Activated CD8-positive, alpha-beta T cell treated with anti-CD3 and anti-CD28 coated beads, Interleukin-2, amount 10 ng/mL, durations not matched to agents 7 days and 5 days (primary cell): ENCODE measurements at places on chromosomes 4 and X. TPM values are rescaled to one million over a fixed set of nuclear protein-coding genes. Genes with fewer than 3 reads are reported as not detected.

DNA sequence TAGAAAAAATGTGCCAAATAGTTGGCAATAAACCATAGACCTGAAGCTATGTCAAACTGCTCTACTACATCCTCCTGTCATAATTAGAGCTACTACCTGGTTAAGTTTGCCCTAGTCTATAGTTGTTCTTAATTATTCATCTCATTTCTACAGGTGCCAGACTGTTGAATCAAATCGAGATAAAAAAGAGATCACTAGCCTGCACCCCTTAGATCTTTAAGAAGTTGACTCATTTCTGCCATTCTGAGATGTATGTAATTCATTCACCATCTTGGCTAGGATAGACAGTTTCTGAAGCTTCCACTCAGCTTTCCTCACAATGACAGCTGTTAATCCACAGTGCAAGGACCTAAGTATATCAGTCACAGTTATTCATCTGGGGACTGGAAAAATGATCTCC lies 452.1 kb upstream of the BOD1L1 start:
- no peak overlapping the region for H3K4me3 ChIP-seq
- no peak for DNase-seq
- H3K27ac ChIP-seq, result no peak overlapping the region
- H3K36me3 ChIP-seq, result no peaks in the 10 kb centered on the region
- H3K4me1 ChIP-seq, result no peaks in the 10 kb centered on the region

GRCh38 chr4:146271466-146271865 lies 57.1 kb downstream of the REELD1 start:
- H3K27ac ChIP-seq, result no peak overlapping the region
- DNase-seq, result no peak
- H3K36me3 ChIP-seq, result no peaks in the 10 kb centered on the region
- no peaks in the 10 kb centered on the region for H3K4me1 ChIP-seq

MED28 gene
- total RNA-seq, result 58.4 TPM

DNA sequence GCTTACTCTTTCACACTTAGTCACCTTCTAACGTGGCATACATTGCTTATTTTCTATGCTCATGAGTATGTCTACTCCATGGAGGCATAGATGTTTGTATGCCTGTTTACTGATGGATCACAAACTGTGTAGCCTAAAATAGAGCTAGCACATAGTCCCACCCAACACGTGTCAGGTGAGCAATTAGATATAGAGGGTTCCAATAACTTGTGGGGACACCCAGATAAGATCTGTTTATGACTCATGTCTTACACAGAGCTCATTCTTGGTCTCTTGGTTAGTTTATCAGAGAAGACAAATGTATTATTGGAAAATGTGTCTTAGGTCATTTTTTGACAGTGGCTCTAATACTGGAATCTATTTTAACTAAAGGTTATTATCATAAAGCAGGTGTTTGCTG lies 6.8 kb downstream of the ZFP42 start:
- no peak overlapping the region for H3K27ac ChIP-seq
- no peaks in the 10 kb centered on the region for H3K4me1 ChIP-seq
- H3K36me3 ChIP-seq, result no peaks in the 10 kb centered on the region
- no peak for DNase-seq
- H3K27me3 ChIP-seq, result no peaks in the 10 kb centered on the region

DNA sequence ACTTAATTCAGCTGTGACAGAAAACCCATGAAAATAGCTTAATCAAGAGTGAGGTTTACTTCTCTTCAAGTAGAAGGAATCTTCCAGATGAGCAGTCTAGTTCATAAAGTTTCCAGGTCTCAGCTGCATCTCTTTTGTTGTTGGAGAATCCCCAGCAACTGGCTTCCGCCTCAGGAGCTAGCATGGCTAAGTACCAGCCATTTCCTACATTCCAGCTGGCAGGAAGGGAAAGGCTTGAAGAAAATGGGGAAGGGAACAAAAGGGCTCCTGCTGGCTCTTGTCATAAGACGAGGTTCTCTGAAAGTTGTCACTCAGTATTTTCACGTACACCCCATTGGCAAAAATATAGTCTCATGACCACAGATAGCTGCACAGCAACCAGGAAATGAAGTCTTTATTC lies 27.3 kb upstream of the TRIM2 start:
- no peak for DNase-seq
- no peak overlapping the region for H3K4me3 ChIP-seq
- H3K36me3 ChIP-seq, result no peaks in the 10 kb centered on the region

- no peaks in the 10 kb centered on the region for H3K27me3 ChIP-seq
- no peaks in the 10 kb centered on the region for H3K4me1 ChIP-seq
- no peak overlapping the region for H3K4me3 ChIP-seq
Observed at GRCh38 chr4:34851411-34851810, 1392.9 kb downstream of the ARAP2 start.

GRCh38 chr4:184265546-184266351 lies 48.1 kb upstream of the ENPP6 start:
- H3K27ac ChIP-seq, result peak overlapping the region; percentile 43
- peak; percentile 21 for DNase-seq
- peak overlapping the region; percentile 10 for H3K4me3 ChIP-seq
- peaks cover 66% of the 10 kb centered on the region for H3K4me1 ChIP-seq
- H3K27me3 ChIP-seq, result no peaks in the 10 kb centered on the region
- no peaks in the 10 kb centered on the region for H3K36me3 ChIP-seq

- H3K27me3 ChIP-seq, result no peaks in the 10 kb centered on the region
- DNase-seq, result no peak
- no peak overlapping the region for H3K4me3 ChIP-seq
- no peaks in the 10 kb centered on the region for H3K36me3 ChIP-seq
Observed at GRCh38 chr4:3636646-3637320, 104.6 kb upstream of the LRPAP1 start.

DNA sequence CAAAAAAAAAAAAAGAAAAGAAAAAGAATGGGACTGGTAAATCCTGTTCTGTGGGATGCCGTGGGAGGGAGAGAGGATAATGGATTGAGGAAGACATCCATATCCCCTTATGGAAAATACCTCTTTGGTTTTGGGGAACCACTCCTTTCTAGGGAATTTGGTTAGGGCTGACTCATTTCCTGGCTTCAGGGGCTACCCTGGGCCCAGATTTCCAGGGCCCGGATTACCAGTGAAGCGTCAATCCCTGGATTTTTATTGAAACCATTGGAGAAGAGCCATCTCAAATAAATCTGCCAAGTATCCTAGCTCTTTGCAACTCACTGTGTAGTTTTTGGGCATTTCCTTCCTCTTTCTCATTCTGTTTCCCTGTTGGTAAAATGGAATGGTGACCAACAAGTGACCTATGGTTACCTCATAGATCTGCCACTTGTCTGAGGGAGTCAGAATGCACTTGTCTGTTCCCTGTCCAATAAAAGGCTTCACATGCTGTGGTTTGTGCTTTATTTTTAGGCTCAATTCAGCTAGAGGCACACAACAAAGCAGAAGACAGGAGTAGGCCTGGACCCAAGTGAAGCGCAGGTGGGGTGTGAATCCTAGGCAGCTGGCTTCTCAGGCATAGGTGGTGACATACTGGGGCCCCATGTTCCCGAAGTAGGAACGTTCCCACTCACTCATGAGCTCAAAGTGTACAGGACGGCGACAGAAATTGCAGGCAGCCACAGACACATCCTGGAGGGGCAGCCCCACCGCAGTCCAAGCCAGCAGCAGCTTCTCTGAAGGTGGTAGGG lies 8.6 kb downstream of the APEX2 start:
- no peak overlapping the region for H3K27ac ChIP-seq
- peaks cover 34% of the 10 kb centered on the region for H3K36me3 ChIP-seq
- no peaks in the 10 kb centered on the region for H3K27me3 ChIP-seq

GRCh38 chr4:147714575-147715401 lies 17.1 kb upstream of the ARHGAP10 start:
- DNase-seq, result no peak
- H3K27me3 ChIP-seq, result peaks cover 18% of the 10 kb centered on the region
- no peaks in the 10 kb centered on the region for H3K36me3 ChIP-seq
- H3K27ac ChIP-seq, result no peak overlapping the region
- H3K4me3 ChIP-seq, result no peak overlapping the region

DNA sequence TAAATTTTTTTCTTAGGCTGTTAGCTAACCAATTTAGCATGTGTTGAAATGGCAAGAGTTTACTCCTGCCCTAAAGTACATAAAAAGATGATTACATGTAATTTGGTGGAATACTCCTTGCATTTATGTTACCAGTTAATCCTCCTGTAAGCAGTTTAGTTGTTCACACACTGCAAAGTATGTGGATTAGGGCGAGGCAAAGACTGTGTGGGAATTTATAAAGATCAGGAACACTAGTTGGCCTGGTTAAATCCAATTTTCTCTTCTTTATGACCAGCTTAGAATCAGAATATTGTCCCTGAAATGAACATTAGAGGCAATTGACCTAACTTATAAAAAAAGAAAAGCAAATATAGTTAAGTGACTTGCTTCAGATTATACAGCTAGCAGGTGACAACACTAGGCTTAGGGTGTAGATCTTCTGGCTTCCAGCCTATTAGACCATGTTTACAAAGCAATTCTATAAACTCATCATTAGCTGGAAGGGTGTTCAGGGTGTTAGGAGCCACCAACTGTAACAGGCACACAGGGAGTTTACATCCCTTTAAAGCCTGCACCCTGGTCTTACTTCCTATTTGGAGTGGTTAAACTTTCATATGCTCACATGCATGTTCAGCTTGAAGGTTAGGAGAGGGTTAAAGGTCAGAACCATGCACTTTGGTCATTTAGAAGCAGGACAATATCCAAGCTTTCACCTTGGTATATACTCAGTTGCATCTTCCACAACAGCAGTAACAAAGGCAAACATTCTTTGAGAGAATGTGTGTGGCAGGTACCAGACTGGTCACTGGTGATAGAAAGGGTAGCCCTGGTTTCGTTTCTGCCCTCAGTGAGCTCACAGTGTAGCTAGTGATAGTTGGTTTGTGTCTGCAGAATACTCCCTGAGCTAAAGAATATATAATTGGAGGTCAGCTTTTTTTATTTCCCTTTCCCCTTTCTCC lies 72.6 kb downstream of the GC start:
- H3K4me3 ChIP-seq, result no peak overlapping the region
- H3K27ac ChIP-seq, result no peak overlapping the region
- peaks cover 3% of the 10 kb centered on the region for H3K27me3 ChIP-seq
- H3K36me3 ChIP-seq, result no peaks in the 10 kb centered on the region
- no peaks in the 10 kb centered on the region for H3K4me1 ChIP-seq

- H3K36me3 ChIP-seq, result no peaks in the 10 kb centered on the region
- peaks cover 7% of the 10 kb centered on the region for H3K4me1 ChIP-seq
- no peak overlapping the region for H3K27ac ChIP-seq
- H3K4me3 ChIP-seq, result no peak overlapping the region
- DNase-seq, result no peak
Observed at GRCh38 chrX:78493180-78493579, 165.8 kb upstream of the CYSLTR1 start.

GRCh38 chrX:153494061-153494460 lies 719 bp upstream of the BGN start:
- H3K27me3 ChIP-seq, result peaks cover 3% of the 10 kb centered on the region
- DNase-seq, result no peak
- H3K4me3 ChIP-seq, result no peak overlapping the region

CETN2 gene
- total RNA-seq, result 11.1 TPM

DNA sequence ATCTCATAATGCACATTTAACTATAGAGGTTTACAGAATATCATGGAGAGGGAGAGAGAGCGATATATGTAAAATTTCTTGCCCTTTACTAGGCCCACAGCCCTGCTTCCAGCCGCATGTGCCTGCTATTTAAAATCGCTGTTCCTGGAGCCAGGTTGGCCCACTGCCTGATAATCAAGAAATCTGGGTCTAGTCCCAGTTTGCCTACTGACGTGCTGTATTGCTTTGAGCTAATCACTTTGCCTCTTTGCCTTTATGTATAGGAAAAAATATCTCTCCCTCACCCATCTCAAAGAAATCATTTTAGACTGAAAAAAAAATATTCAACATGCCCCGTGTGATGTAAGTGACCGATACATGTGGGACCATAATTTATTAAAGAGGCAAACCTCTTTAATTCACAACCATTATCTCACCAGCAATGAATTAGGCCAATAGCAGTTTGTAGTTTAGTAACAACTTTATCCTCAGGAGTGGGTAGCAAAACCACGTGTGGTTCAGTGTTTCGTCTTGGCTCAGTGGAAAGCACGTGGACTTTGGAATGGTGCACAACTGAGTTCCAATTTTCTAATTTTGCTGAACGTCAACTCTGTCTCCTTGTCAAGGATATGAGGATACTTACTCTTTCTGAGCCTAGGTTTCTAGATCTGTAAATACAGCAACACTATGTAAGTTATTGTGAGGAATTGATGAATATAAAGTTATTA lies 62.6 kb downstream of the GRXCR1 start:
- H3K27me3 ChIP-seq, result no peaks in the 10 kb centered on the region
- H3K36me3 ChIP-seq, result no peaks in the 10 kb centered on the region
- H3K4me3 ChIP-seq, result no peak overlapping the region

GRCh38 chr4:132827522-132827921 lies 321.6 kb upstream of the PCDH10 start:
- H3K4me1 ChIP-seq, result no peaks in the 10 kb centered on the region
- no peak for DNase-seq
- H3K4me3 ChIP-seq, result no peak overlapping the region

SOX3 gene
- not detected for total RNA-seq

DNA sequence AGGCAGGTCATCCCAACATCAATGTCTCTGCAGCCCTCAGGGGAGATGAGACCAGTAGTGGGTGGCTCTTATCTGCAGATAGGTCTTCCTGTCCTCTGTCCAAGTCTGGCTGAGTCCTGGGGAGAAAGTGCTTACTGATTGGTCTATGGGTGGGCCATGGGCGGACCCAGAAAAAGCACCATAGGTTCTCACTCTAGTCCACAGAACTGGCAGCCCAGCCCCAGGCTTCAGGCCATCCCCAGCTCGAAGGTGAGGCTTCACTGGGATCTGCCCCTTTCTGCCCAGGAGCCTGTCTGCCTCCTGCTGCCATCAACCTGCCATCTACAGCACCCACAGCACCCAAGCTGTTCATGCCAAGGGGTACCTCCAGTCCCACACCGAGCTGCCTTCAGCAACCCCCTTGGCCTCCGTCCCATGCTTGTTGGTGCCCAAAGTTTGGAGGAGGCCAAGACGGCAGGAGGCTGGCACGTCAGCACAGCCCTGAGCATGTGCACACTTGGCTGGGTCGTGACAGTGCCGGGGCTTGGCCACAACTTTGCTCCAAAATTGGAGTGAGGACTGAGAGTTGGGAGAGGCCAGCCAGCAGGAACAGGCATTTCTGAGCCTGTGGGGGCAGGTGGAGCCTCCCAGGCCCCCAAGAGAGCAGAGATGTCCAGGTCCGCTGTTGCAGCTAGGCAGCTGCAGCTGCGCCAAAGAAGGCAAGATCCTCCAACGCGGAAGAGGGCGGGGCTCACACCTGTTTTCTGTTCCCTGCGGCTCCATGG lies 99.6 kb downstream of the IQCM start:
- H3K4me3 ChIP-seq, result no peak overlapping the region
- H3K27me3 ChIP-seq, result no peaks in the 10 kb centered on the region
- no peaks in the 10 kb centered on the region for H3K36me3 ChIP-seq
- DNase-seq, result no peak
- no peaks in the 10 kb centered on the region for H3K4me1 ChIP-seq
- no peak overlapping the region for H3K27ac ChIP-seq
